ENCODE measurements at places on chromosomes 5 and 9. TPM values are rescaled to one million over a fixed set of nuclear protein-coding genes. Genes with fewer than 3 reads are reported as not detected.

GRCh38 chr5:133819977-133820471 lies 148.4 kb downstream of the C5orf15 start:
- no peak for DNase-seq

DNA sequence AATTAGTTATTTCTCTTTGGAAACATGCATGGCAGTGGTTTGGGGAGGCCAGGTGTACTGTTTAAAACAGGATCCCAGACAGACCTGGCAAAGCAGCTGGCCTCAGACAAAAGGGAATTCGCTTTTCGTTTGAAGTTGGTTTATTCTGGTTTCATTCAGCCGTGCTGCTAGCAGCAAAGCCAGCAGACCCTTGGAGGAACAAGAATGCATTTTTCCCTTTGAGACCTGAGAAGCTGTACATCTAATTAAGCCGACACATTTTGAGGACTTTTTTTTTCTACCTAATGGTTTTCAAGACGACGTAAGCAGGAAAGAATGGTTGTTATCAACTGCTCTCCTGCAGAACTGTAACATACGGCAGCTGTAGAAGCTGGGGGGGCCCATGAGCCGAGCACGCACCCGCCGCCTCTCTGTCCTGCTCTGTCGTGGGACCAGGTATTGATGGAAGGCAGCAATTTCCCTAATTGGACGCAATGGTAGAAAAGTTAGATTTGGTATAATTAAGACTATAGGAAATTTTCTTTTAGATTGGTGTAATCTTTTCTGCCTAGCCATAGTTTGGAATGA lies 13.6 kb downstream of the PLEKHG4B start:
- no peak for DNase-seq

- no peak for DNase-seq
Observed at GRCh38 chr5:83281658-83282057, 189.9 kb upstream of the VCAN start.

The TLX3 gene
- not detected for total RNA-seq

- DNase-seq = no peak
Observed at GRCh38 chr9:135476561-135477355, 2.8 kb upstream of the PPP1R26 start.

The LCN10 gene
- total RNA-seq = 5.7 TPM

The DOK3 gene
- total RNA-seq = 2.3 TPM

DNA sequence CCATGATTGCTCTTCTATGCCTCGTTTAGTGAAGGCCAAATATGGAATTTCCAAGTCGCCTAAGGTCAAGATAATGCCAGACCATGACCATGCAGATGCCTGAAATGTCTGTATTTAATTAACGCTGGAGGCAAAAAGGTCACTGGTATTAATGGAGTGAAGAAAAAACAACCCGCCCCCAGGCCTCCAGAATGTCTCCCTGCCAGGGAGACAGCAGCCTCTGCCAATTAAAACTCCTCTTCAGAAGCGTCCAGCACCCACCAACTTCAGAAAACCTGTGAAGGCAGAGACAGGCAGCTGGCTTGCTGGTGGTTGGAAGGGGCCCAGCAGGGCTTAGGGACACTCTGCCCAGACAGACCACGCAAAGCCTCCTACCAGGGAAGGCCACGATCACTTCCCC lies 94.4 kb downstream of the VAV2 start:
- DNase-seq = no peak

The PTGER4 gene
- 18.6 TPM for total RNA-seq

DNA sequence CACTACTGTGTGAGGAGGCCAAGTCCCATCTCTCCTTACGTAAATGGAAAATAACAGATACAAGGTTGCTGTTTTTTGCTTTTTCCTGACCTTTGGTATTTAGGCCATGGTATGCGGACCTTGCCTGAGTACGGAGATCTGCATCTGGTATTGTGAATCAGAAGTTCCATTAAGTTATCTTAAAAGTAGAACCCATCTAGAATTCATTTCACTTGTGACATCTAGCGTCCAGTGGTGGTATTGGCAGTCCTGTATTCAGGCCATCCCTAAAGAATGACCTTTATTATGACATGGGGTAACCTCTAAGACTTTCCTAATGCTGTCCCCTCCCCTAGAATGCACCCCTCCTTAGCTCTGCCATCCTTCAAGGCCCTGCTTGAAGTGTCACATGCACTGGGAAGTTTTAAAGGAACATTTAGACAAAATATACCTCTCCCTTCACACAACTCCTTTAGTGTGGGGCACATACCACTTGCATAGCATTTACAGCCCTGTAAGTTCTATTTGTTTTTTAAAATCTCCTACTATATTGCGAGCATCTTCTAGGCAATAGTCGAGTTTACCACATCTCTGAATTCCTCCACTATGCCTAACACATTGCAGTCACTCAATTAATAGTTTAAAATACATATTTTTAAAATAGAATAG lies 1.9 kb upstream of the SPDL1 start:
- DNase-seq = peak; percentile 87

DNA sequence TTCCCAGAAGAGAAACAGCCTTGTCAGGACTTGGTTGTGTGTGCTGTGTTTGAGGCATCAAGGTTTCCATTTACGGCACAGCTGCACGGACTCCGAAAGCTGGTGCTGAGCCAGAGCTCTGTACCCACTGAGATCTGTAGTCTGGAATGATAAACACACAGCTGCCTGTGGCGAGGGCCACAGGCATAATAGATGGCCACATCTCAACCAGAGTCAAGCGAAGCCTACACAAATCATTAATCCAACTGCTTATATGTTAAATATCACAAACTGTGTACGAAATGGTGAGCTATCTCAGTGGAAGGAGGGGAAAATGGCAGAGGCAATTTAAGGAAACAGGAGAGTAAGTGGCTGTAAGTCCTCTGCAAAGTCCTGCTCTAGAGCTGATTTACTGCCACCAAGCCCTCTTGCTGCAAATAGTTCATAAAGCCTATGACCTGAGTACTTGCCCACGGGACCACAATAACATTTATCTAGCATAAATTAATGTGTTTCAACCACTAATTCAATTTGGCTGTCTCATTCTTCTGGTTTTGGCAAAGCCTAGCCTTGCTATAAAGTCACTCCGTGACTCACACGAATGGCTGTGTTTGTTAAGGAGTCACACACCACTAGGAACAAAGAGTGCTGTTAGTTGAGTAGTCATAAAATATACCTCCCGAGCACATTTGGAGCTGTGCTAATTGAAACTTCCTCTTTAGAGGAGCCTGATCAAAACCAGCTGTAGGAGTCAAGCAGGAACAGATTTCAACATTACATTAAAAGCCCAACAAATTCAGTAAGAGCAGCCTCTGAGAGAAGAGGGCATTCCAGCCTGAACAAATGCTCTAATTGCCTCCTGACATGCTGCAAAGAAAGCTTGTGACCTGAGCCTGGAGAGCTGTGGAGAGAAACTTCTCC lies 738.6 kb upstream of the ZNF608 start:
- peak; percentile 86 for DNase-seq

The TMEM252 gene
- total RNA-seq = not detected

- no peak for DNase-seq
Observed at GRCh38 chr5:28822071-28822470, 1783.7 kb upstream of the CDH9 start.

- DNase-seq = no peak
Observed at GRCh38 chr5:167629634-167630033, 661.8 kb upstream of the WWC1 start.

DNA sequence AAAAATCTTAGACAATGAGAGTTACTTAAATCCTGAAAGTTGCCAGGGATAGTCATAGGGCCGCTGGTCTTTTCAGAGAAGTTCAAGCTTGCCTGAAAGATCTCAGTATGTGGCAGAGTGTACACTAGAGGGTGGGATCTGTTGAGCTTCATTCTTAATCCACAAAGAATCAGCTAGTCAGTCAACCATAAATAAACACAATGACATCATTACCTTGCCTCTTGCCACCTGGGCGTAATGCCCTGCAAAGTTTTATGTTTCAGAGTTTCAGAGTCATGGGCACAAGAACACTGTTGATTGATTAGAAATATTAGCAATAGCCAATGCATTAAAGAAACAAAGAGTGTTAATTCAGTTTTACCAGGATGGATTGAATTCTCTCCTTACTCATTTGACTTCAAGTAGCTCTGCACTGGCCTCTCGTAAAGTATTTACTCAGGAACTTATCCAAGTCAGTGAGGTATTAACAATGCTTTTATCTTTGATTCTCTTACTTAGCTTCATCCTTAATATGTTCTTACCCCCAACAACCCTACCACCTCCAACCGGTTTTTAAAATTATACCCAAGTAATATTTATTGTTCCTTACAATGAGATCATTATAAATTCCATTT lies 14.3 kb upstream of the ANXA1 start:
- DNase-seq = no peak

DNA sequence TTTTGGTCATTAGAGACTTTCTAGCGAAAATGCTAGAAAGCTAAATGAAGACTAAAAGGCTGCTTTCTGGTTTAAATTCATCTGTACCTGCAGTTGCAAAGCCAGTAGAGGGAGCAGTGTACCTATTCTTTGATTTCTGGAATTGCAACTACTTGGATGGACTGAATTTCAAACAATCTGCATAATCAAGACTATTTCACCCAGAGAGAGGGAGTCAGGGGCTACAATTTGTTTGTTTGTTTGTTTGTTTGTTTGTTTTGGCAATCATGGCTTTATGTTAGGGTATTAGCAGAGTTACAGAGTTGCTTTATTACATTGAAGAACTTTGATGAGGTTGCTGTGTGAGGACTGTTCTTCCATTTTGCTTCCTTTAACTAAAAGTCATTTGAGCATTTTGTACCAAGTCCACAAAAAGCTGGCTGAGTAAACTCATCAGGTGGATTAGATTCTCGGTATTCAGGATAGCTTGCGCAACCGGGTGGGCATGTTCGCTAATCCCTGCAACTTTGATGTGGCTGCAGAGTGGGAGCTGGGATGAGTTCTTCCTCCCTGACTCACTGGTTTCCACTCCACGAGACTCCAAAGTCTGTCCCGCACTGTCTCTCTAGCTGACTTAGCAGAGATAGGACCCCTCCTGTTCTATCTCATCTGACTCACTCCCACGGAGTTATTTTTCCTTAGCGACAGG lies 80.0 kb upstream of the TUT7 start:
- DNase-seq = peak; percentile 62

DNA sequence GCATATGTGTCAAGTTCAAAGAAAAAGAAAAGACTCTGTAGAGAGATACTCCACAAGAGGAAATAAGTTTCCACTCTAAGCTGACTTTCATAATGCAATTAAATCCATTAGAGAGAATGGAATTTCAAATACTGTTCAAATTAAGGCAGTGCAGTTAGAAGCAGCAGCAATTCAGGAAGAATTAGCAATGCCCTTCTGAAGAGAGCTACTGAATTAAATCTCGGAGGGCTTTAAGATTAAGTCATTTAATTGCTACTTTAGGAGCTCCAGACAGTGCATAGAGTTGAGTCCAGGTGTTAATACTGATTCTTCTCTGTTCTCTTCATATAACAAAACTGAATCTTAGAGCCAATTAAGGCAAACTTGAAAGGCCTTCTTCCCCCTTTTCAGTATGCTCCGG lies 8.5 kb downstream of the CDH12 start:
- DNase-seq = no peak

The GDF9 gene
- 0.42 TPM for total RNA-seq

DNA sequence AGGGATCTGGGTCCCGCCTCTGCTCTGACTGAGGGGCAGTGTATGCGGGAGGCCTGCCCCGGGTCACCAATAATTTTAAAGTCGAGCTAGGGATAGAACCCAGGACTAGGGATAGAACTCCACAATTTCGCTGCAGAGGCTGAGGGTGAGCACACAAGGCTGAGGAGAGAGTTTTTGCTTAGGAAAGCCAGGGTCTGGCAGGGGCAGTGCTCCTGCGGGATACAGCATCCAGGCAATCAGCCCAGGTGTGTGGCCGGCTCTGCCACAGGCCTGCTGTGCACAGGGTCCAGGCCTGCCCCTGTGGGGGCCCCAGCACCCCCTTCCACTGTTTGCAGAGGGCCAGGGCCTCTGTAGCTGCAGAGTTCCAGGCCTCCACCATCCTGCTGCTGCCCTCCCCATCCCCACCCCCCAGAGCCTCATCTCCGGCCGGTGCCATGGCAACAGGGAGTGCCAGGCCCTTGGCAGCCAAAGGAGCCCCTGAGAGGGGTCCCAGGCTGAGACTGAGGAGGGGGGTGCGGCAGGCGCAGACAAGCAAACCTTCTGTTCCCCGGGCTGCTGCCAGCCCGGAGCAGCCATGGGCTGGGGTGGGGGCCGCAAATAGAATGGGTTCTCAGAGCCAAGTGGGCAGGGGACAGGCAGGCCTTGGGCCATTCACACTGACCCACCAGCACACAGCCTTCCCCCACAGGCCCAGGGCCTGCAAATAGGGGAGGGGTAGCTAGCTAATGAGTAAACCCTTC lies 8.6 kb downstream of the PDGFRB start:
- DNase-seq = no peak

DNA sequence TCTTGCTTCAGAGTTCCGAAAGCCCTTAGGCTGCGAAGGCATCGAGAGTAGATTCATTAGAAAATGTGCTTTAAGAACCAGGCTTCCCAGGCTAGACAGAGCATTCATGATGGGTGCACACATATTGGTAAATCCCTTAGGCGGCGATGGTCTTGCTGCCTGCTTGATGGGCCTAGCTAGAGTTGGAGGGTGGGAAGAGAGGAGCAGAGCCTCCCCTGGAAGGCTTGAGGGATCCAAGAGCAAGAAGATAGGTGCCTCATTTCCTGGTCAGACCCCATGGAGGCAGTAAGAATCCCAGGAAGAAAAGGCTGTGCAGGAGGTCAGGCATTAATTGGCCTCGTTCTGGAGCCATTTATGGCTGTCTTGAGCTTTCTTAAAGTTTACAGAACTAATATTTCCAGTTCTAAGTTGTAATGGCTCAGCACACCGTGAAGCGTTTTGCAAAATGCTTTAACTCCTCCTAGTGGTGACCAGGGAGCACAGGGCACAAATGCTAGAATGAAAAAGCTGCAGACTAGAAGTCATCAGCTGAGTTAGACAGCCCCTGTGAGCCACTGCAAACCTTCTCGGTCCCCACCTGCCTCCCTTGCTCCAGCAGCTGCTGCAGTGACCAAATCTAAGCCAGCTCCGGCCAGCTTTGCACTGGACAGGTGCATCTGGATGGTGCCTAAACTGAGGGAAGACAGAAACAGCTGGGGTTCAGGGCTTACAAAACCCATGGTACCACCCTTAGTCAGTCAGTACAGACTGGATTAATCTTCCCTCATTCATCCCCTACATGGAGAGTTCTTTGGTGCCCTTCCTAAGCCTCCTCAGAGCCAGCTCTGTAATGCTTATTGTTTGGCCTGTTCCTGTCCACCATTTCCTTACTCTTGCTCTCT lies 14.7 kb downstream of the SLC45A2 start:
- DNase-seq = no peak

DNA sequence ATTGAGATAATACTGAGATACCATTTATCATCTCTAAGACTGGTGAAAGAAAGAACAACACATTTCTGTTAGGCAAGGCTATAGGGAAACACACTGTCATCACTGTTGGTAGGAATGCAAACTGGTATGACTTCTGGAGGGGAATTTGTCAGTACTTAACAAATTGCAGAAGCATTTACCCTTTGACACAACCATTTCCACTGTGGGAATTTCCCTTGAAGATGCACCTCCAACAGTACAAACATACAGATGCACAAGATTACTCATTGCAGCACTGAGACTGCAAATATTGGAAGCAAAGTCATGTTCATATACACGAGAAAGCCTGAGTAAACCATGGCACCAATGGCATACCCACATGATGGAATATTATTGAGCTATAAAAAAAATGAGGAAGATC lies 17.6 kb downstream of the GM2A start:
- DNase-seq = no peak

GRCh38 chr9:87718852-87719612 lies 6.9 kb upstream of the CTSL start:
- DNase-seq = no peak

The MZB1 gene
- total RNA-seq = not detected

The AQP3 gene
- 1,697 TPM for total RNA-seq

The SLC6A19 gene
- not detected for total RNA-seq

GRCh38 chr5:91424638-91425436 lies 41.7 kb upstream of the ARRDC3 start:
- no peak for DNase-seq

The PAEP gene
- not detected for total RNA-seq

Measured in lower leg skin (tissue), 4 donors.